ENCODE measurements at places on chromosomes 2 and 18.
A peak's percentile ranks its signal among the peaks of the same experiment; 100 is the strongest.

GRCh38 chr2:204089574-204089973, 153.0 kb downstream of the ICOS start:
- DNase-seq = no peak

- no peak for DNase-seq
These were observed 510.3 kb downstream of the ZNF804A start for GRCh38 chr2:185108588-185108987.

GRCh38 chr18:50030146-50030545, 164.8 kb downstream of the MYO5B start:
- DNase-seq = no peak

DNA sequence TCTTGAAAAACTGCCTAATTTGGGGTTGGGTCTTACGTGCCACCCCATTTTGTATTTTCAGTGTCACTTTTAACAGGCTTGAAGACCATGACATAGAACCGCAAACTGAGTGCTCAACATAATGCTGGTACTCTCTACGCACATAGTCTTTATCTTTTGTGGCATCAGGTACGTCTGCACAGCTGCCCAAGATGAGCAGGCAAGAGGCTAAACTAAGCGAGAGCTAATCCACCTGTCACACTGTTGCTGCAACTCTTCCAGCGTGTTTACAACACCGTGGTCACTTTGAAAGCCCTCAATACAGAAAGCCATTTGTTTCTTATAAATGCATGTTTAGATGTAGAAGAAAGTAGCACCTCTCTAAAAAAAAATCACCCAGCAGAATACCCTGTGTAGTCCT, 270.0 kb upstream of the TCF4 start:
- no peak for DNase-seq

DNA sequence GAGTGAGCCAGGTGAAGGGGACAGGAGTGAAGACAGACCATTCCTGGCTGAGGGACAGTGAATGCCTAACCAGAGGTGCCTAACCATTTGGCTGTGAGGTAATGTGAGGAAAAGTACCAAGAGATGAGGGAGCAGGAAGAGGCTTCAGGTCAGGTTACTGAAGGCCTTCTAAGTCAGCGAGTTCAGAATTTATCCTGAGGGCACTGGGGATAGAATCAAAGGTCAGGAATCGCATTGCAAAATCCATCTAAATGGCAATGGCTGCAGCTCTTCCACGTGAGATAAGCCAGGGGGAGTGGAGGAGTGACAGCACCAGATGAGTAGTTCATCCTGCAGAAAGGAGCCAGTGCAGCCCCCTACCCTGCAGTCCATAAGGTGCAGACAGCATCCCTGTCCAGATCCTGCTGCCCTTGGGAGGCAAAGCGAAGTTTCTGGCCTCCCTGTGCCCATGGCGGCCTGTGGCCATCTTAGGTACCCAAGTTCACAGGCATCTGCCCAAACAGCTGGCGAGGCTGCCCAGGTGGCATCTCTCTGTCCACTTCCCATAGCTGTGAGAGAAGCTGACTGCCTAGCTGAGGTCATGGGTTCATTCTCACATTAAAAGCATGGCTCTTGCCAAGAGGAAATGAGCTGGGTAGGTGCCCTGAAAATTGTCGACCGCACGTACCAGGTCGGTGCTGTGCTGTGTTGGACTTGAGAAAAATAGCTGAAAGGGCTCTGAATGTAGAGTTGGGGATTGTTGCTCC, 49.5 kb downstream of the CYP27C1 start:
- DNase-seq = no peak

GRCh38 chr18:52054324-52054723, 285.7 kb upstream of the DCC start:
- no peak for DNase-seq

GRCh38 chr2:20622296-20622686, 28.6 kb downstream of the HS1BP3 start:
- no peak for DNase-seq

DNA sequence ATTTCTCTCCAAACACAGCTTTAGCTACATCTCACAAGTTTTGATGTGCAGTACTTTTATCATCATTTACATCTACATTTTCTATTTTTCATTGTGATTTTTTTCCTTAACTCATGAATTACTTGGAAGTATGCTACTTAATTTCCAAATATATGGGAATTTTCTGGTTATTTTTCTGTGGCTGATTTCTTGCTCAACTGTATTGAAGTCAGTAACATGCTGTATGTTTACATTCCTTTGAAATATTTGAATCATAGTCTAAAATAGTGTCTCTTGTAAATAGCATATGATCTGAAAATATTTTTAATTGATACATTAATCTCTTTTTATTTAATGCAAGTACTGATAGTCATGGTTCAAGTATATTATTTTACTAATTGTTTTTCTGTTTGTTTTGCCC, 26.0 kb upstream of the GALNT5 start:
- DNase-seq = no peak

- no peak for DNase-seq
These were observed 105.1 kb upstream of the STON1 start for GRCh38 chr2:48424866-48425265.

DNA sequence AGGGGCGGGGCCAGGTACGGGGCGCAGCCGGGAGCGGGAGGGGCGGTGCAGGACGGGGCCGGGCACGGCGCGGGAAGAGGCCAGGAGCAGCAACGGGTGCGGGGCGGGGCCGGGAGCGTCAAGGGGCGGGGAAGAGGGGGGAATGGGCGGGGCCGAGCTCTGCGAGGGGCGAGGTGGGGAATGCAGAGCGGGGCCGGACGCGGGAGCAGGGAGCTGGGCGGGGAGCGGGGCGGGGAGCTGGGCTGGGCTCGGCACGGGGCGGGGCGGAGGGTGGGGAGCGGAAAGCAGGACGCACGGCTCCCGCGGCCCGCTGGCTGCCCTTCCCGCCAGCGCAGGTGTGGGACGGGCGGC, at the start of gene IMPA2:
Gene IMPA2 (plus strand): TSS at position 316 of the 351 bp plus-strand sequence. CDS start 163 bp downstream, outside the sequence.
- DNase-seq = no peak

- DNase-seq = no peak
These were observed 469.4 kb upstream of the SPRED2 start for GRCh38 chr2:65901756-65902155.

GRCh38 chr2:28592481-28592880, 96.6 kb downstream of the PLB1 start:
- no peak for DNase-seq

GRCh38 chr18:463827-464541, 36.5 kb downstream of the COLEC12 start:
- no peak for DNase-seq

DNA sequence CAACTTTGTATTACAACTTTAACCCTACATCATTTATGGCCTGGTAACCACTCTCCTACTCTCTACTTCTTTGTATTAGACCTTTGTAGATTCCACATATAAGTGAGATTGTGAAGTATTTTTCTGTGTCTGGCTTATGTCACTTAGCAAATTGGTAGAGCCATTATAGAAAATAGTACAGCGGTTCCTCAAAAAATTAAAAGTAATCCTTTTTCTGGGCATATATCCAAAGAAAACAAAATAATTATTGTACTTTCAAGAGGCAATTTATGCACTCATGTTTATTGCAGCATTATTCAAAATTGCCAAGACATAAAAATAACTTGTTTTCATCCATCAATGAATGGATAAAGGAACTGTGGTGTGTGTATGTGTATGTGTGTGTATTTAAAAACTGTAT, 537.5 kb upstream of the FSIP2 start:
- no peak for DNase-seq

GRCh38 chr2:12320991-12321641, 395.6 kb upstream of the TRIB2 start:
- DNase-seq = peak; percentile 26

- DNase-seq = no peak
These were observed 665 bp upstream of the CACNB4 start for GRCh38 chr2:152099367-152100050.

- DNase-seq = no peak
These were observed 29.8 kb downstream of the TOGARAM2 start for GRCh38 chr2:29010946-29011345.

DNA sequence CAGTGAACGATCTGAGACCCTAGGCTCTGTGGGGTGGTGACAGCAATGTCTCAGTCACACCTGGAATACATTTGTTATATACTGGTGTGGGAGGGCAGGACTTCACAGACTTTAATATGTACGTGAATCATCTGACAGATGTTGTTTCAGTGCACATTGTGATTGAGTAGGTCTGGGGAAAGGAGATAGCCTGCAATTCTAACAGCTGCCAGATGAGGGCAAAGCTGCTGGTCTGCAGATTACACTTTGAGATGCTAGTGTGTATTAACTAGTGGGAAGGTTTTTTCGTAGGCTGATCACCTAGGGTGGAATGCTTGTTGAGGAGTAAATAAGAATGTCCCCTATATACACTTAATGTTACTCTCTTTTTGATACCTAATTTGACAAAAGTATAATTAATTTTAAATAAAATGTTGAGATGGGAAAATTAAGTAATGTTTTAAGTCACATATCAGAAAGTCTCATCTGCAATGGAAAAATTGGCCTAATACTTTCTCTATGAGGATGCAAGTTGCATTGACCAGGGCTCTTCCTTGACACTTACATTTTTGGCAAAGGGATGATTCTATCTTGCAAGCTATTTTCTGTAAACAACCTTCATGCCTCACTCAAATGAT, 496.9 kb upstream of the HNMT start:
- DNase-seq = no peak

DNA sequence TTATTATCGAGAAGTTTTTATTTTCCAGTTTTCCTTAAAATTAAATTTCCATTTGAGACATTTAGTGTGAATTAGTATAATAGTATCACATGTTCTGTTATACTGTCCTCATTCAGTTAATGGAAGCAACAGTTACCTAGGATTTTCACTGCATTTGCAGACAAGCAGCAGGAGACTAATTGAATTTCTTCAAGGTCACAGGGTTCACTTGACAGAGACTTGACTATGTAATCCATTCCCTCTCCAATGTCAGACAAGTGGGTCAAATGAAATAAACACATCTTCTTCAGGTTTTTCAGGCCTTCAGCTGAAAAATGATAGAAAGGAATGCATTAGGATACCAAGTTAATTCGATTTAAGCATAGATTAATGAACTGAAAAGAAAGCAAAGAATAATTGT, 26.7 kb downstream of the NLRC4 start:
- no peak for DNase-seq

DNA sequence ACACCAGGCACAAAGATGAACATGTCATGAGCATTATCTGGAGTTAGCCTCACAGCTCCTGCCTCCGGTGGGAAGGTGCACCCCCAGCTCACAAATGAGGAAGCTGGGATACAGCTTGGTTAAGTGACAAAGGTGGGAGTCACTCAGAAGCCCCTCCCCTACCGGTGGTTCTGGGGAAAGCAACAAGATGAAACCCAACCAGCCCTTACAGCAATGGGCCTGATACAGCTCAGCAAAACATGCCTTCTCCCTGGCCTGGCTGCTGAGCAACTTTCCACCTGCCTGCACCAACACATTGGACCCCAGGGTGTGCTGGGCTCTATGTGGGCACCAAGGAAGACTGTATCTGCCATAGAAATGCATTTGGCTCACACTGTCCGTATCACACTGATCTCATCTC, 113.2 kb downstream of the GYPC start:
- DNase-seq = no peak

GRCh38 chr2:58106896-58107295, 60.3 kb downstream of the VRK2 start:
- DNase-seq = no peak

GRCh38 chr2:83233326-83233725, 1225.8 kb downstream of the SUCLG1 start:
- no peak for DNase-seq

DNA sequence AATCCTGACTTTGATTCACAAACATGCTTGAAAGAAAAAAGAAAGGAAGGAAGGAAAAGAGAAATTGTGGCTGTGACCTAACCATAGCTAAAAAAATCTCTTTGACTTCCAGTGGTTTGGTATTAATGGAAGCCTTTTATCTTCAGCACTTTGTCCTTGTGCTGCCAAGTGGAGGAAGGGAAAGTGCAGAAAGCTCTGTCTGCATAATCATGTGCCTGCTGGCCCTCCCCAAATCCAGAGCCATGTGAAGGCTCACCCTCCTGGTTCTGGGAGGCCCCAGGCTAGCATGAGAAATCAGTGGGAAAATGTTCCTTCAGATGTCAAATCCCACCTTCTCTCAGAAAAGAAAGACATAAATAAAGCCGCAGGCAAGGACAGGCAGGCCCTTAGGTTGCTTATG, 48.3 kb upstream of the BMPR2 start:
- DNase-seq = no peak

DNA sequence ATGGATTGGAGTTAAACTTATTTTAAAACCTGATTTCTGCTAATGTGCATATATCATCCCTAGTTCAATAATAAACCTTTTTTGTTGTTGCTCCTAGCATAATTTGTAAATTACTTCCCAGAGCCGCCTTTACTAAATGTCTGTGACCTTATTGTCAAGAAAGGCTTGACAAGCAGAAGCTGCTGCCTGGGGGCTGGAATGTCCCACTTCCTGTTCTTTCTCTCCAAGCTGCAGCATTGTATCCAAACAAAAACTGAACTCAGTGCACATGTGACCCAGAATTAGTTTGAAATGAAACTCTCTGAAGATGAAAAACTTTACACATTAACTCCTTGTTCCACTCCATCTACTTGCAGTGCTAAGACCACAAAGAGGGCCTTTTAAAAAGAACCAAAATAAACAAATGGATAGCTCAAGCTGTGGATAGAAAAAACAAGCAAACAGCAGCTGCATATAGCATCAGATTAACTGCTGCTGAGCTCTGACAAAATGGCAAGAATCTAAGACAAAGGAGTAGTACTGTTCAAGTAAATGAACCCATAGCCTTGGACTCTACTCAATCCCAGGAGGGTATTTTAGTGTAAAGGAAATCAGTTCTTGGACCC, 99.8 kb upstream of the NEUROD1 start:
- DNase-seq = no peak

DNA sequence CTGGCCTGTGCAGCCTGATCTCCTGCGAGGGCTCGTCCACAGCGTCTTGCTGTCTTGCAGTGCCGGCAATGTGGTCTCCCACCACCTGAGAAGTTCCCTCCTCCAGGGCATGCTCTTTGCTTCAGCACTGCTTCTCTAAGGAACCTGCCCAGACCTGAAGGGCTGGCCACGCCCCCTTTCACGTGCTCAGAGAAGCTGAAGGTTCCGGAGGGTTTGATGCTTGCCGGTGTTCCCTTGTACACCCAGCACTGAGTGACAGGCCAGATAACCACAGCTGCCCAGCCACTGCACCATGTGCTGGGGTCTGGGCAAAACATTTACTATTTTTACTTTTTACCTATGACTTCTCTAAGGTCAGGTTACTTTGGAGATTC, 1.7 kb upstream of the POLR2D start:
- no peak for DNase-seq

DNA sequence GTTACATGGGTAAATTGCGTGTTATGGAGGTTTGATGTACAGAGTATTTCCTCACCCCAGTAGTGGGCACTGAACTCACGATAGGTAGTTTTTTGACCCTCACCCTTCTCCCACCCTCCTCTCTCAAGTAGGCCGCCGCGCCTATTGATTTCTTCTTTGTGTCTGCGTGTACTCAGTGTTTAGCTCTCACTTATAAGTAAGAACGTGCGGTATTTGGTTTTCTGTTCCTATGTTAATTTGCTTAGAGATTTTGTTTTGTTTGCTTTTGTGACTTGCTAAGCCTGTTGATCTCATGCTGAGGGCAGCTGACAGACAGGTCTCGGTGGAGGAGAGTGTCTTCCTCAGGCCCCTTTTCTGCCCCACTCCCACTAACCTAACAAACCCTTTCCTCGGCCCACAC, 36.2 kb downstream of the ACOXL start:
- no peak for DNase-seq

GRCh38 chr2:44941551-44942234, at the start of gene SIX3:
Gene SIX3, plus strand, starts transcription at chr2:44941702. Its CDS starts 403 bp downstream, at chr2:44942105.
- no peak for DNase-seq

Measured in GOT3 (cell line).